Astrocyte of the spinal cord (primary cell): ENCODE measurements at places on chromosomes 13 and 19.

GRCh38 chr19:45276284-45276687 lies 25.2 kb downstream of the MARK4 start:
- DNase-seq: no peak

- DNase-seq: no peak
Measured at GRCh38 chr19:51009061-51009891, 7.9 kb upstream of the KLK8 start.

GRCh38 chr19:51084505-51084904 lies 1.8 kb upstream of the KLK14 start:
- DNase-seq: no peak

DNA sequence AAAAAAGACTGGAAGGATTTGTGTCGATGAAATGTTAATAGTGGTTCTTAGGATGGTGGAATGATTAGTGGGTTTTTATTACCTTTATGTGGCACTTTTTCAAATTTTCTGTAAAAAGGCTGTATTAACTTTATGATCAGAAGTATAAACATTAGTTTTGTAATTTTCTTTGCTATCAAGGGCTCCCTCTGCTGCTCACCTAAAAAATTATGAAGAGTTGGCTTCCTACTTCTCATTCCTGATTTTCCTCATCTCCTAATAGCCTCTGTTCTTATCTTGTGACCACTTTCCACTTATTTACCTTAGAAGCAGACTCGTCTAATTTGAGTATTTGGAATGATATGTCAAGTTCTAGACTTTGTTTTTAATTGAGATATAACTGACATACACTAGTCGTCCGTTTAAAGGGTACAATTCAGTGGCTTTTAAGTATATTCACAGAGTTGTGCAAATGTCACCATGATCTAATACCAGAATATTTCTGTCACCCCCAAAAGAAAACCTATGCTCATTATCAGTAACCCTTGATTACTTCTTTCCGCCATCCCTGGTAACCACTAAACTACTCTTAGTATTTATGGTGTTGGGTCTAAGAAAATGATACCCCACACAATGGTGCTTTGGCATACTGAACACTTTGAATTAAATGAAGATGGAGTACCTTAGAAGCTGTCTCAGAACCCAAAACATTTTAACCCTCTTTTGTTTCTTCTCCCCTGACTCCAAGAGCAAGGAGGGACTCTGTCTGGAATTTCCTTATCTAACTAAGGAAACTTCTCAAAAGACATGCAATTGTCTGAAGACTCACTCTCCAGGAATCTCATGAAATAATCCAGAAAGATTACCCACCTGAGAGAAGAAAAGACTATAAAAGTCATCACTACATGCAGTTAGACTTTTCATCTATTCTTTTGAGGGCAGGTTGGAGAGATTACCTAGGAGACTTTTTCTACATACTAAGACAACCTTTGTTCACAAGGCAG lies 311.3 kb downstream of the DLEU7 start:
- peak; percentile 69 for DNase-seq

- peak; percentile 50 for DNase-seq
Measured at GRCh38 chr13:91381371-91381770, 17.1 kb upstream of the GPC5 start.

DNA sequence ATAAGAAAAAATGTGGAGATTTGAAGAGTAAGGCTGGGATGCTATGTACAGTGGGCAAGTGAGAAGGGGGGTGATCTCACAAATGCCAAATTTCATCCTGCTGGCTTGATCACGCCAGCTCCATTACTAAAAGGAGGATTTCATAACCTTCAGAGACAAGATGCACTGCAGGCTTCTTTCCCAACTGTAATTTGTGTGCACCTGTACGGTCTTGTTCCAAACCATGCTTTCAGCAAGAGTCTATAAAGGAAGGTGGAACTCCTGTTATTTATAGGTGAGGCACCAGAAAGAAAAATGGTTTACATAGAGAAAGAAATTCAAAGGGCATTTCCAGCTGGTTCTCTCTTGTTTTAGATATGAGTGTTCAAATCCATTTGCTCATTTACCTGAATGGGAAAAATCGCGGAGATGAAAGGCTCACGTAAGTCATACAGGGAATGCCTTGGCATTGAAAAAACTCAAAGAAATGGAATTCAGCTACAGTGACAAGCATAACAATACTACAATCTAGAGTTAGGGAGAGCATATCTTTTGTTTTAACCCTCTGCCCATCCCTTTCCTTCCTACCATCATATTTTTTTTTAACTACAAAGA lies 13.3 kb downstream of the EFNB2 start:
- DNase-seq: no peak

- DNase-seq: peak; percentile 22
Measured at GRCh38 chr13:104011505-104012241, 945.5 kb upstream of the SLC10A2 start.

- no peak for DNase-seq
Measured at GRCh38 chr13:37294472-37294871, 189.0 kb upstream of the CSNK1A1L start.
